Adipocyte (in vitro differentiated cells): ENCODE measurements at places on chromosomes 3 and 15.

GRCh38 chr3:101240719-101241399, 79.5 kb downstream of the IMPG2 start:
- DNase-seq = no peak

GRCh38 chr3:123379041-123379830, 69.7 kb downstream of the ADCY5 start:
- no peak for DNase-seq

- peak; percentile 41 for DNase-seq
Observed at GRCh38 chr3:172982736-172983364, 158.2 kb downstream of the SPATA16 start.

DNA sequence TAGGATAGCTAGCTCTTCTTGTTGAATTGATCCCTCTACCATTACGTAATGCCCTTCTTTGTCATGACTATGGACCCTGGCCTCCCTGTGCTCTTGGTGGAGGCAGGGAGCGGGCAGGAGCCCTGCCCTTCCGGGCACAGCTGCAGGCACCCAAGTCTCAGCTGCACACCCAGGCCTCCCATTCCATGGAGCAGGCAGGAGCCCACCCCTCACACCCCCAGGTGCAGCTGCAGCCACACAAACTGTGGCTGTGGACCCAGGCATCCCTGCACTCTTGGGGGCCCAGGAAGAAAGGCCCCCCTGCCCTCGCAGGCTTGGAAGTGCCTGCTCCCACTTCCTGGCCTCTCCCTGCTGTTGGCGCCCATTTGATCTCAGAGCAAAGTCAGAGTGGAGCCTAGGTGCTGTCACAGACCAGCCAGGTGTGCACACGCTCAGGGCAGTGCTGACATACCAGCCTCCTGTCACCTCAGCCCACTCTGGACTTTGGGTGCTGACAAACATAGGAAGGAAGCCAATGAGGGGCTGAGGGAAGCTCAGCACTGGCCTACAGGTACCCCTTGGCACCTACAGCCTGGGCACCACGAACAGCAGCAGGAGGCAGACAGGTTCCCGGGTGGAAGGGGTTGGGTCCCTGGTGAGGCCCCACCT, 53.0 kb downstream of the SLMAP start:
- DNase-seq = no peak

- DNase-seq = no peak
Observed at GRCh38 chr3:55621648-55622047, 134.5 kb upstream of the WNT5A start.
